NCI-H2171 (cell line): ENCODE measurements at places on chromosomes 1 and 21.

DNA sequence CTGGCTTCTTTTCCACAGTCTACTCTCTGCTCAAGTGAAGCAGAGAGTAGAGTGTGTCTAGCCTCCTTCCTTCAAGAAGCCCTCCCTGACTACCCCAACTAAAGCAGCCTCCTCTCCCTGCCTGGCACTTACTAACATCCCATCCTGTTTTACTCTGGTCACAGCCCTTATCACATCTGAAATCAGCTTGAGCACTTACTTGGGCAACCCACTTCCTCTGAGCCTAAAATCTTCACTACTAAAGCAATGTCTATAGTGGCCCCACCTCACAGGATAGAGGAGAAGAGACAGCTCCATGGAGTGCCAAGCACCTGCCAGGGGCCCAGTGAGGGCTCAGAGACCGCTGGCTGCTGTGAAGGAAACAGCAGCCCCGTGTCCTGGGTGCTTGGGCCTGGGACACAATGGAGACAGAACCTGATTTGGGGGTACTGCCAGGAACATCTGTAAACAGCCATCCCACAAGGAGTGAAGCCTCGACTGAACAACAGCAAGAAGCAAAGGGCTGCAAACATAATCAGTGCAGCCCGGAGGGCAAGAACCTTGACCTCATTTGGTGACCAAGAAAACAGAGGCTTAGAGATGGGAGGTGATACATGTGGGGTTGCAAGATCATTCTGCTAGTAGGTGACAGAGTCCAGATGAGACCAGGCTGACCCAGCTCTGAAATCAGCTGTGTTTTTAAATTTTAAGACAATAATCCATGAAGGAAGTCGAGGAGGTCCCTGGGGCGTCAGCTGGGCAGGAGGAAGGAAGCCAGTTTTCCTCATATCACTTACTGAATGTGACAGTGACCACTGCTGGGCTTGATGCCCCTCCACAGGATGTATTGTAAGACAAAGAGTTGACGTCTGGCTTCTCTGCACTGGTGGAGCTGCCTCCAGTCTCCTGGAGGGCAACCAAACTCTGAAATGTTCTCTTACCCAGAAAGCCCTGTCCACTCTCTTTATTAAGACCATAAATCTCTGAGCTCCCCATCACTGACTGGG is 710.6 kb downstream of the MATN1 start:
- no peak for DNase-seq

GRCh38 chr21:28459193-28459592 is 533.5 kb downstream of the LTN1 start:
- DNase-seq, result no peak

- DNase-seq, result peak; percentile 52
These were observed 21.8 kb upstream of the COL9A2 start for GRCh38 chr1:40338745-40339419.

GRCh38 chr1:230074762-230075161 is 7.7 kb downstream of the GALNT2 start:
- no peak for DNase-seq

DNA sequence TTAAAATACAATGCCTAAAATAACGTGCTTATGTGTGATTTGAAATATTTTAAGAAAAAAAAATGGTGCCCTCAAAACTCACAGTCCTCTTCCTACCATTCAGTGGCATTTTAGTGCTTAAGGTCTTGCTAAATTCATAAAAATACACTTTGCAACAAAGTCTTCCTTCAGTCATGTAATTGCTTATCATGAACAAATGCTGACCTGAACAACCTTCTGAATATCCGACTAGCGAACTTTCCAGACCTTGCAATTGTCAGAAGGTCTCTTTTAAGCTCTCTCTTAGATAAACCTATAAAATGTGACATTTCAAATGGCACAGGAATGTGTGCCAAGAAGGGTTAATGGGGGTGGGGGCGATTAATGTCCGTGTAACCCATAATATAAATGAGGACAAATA is 858 bp downstream of the BRINP3 start:
- DNase-seq, result no peak

DNA sequence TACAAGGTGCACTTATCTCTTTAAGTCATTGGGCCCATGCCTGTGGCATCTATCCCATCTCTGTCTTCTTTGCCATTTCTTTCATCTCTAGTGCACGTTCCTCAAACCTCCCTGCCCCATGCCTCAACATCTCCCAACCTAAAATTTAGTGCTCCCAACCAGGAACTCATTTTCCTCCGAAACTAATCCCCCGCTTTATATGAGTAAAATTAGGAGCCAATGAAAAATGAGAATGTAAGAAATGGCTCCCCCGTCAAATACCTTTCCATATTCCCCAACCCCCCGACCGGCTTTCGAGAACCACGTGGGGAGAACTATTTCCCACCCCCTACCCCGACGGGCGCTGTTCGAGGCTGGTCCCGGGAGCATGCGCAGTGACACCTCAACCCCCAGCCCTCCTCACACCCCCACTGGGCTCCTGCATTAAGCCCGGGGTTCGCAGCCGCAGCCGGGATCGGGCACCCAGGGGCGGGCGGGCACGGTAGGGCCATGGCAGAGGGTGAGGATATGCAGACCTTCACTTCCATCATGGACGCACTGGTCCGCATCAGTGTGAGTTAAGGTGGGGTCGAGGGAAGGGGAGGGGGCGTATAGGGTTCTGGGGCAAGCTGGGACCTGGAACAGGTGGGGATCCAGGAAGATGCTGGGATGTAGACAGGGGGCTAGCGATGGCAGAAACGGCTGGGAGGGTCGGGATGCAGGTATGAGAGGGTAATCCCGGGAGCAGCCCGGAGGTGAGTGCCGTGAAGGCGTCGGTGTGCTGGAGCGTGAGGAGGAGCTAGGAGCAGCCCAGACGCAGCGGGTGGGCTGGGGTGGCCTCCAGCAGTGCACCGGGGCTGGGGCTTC is at the start of gene TRIM46:
Gene TRIM46, plus strand, starts transcription at position 372 of the 846 bp plus-strand sequence. Its CDS starts 118 bp downstream, at position 490.
- peak; percentile 85 for DNase-seq

DNA sequence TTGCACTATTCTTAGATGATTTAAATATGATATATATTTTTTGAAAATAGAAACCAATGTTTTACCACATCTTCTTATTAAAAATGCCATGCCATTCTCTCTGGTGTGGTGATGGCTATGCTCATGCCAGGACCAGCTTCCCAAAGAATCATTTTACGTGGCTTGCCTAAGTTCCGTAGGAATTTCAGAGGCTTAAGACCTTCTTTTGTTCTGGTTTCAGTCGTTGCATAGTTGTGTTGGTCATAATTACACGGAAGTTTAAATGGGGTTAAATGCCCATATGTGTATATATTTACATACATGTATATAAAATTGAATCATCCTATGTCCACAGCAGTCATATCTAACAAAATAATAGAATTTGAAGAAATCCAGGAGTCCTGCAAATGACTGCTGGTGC is 78.7 kb upstream of the PLPPR5 start:
- DNase-seq, result no peak

- DNase-seq, result no peak
These were observed 82.5 kb upstream of the MPC2 start for GRCh38 chr1:168019407-168019806.

GRCh38 chr1:27139980-27140379 is 14.9 kb downstream of the SLC9A1 start:
- no peak for DNase-seq

DNA sequence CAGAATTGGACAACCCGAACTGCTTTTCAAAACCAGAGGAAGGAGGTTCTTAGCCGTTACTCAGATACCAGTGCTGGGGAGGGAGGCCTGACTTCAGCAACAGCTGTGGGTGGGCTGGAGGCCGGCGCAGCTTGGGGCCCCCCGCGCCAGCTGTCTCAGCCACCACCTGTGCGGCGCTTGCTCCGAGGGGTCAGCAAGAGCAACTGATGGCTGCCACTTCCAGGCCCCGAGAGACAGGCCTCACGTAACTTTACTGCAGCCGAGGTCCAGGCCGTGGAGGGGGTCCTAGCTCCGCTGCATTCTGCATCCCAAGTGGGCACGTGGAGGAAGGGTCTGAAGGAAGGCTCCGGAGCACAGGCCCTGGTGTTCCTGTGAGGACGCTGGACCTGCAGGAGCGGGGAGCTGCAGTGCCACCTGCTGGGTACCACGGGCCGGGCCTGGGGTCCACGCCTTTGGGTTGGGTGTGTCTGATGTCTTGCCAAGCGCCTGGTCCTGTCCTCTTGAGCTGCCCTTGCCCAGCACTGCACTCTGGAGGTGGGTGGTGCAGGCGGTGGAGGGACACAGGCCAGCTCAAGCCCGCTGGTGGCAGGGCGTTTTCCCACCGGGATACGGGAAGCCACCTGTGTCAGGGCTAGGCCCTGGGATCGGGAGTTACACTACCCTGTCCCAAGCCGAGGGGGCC is 9.8 kb downstream of the THAP3 start:
- DNase-seq, result no peak

DNA sequence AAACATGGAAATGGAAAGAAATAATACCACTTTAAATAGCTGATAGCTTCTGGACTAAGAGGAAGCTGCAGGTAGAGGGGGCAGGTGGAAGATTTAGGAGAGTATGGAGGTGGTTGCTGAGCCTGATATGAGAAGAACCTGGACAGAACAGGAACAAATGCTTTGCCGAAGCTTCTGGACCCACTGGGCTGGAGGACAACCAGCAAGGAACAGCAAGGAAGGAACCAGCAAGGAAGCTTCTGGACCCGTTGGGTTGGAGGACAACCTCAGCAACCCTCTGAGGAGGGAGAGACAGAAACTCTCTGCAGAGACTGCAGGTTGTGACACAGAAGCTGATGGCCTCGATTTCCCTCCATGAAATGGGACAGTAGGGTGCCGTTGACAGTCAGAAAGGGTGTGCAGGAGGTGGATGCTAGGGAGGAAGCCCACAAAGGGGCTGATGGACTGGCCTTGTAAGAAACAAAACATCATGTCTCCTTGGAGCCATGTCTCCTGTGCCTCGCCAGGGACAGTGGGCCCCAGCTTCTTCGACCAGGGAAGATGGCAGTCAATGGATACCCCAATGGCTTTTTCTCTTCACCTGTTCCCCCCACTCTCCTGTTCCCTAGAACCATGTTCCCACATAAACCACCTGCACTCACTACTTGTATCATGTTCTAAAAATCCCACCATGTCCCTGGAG is 8.3 kb upstream of the WNT3A start:
- no peak for DNase-seq
